ENCODE measurements at places on chromosomes 6 and 20.

DNA sequence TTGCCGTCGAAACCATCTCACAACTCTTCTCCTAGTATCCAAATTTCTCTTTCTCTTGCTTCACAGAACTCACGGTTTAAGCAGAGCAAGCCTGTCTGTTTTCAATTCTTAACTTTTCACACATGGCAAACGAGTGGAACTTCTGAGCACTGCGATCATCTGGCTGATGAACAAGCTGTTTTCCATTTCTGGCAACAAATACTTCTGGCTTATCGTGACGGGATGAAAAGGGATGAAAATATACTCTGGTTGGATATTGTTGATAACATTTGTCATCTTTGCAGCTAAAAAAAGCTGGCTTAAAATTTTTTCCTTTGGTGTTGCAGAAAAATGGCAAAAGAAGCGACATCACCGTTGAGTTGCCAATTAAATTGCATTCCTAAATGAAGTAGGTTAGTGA, 515.2 kb upstream of the JARID2 start:
- no peak for DNase-seq

GRCh38 chr6:16130437-16130891, 1.6 kb downstream of the MYLIP start:
- DNase-seq: no peak

GRCh38 chr6:45541934-45542333, 164.2 kb upstream of the SUPT3H start:
- DNase-seq: no peak

DNA sequence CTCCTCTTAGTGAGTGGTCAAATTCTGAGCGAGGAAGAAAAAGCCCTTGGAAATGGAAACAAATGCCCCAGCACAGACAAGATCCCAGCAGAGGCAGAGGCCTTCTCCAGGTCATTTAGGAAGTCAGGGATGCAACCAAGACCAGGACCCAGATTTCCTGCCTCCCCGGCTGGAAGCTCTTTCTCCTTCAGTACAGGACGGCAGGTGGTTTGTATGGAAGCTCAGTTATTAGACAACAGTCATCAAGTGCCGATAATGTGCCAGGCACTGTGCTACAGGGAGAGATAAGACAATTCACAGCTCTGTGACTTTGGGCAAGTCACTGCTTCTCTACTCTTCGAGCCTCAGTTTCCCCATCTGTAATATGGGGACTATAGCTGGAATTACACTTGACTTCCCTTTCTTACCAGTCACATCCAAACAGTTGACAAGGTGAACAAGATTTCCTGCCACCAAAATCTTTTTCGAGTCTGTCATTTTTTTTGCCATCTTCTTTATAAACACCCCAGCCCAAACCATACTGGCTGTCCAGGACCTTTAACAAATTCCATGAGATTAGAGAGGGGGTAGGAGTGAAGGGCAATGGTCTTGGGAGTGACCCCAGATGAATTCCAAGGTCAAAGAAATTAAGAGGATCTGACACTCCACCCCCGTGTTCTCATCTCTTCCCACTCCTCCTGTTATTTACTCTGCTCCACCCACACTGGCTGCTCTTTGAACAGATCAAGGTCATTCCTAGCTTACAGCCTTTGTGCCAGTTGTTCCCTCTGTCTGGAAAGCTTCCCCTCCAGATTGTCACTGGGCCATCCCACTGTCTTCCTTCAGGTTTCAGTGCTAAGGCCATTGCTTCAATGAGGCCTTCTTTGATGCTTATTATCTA, 6.0 kb downstream of the MMP9 start:
- DNase-seq: no peak
